Fibroblast of skin of scalp (primary cell): ENCODE measurements at places on chromosomes 4 and X.

DNA sequence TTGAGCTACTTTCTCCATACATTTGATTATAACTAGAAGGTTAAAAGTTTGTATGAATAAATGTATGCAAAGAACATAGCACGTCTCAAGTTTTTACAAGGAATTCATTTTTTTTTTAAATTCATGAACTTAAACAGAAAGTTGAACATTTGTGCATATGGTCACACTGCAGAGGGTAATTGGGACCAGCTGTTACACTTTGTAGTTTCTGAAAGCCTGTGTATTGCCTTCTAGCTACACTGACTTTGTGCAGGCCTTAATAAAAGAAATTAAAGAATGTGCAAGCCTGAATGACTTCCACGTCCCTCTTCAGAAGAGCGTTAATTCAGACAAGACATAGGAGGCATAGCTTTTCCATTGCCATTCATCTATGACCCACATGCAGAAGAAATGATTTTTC, 153.1 kb upstream of the PCDH18 start:
- peak; percentile 78 for DNase-seq

- no peak for DNase-seq
Measured at GRCh38 chr4:167890226-167890625, 202.1 kb upstream of the ANXA10 start.

GRCh38 chrX:23637187-23637586, 30.1 kb upstream of the PRDX4 start:
- no peak for DNase-seq

DNA sequence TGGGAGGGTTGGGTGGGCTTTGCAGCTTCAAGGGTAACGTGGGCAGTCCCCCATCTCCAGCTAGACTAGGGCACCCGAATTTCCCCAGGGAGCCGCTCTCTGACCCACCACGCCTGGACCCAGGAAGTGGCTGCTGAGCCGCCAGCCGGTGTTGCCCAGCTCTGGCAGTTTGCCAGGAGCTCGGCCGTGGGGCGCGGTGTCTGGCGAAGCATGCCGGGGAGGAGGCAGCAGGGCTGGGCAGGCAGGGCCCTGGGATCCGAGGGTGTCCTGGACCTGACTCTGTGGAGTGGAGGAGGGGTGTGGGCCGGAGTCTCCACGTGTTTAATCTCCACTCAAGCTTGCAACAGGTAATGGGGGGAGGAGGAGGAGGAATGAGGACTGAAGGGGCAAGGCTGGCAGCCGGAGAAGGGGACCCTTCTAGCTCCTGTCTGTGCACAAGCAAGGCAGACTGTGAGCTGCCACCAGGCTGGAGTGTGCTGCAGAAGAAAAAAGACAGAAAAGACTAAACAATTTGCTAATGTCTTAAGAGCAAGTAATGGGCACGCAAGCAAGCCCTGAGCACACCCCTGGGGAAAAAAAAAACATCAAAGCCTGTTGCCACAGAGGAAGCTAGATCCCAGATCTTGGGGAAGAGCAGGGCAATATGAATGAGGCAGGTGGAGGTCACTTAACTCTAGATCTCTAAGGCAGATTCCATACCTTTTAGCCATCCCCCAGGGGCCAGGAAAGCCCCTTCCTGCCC, 2.4 kb downstream of the LONRF3 start:
- DNase-seq: no peak
